ENCODE measurements at places on chromosomes 12 and 14. TPM values are rescaled to one million over a fixed set of nuclear protein-coding genes. Genes with fewer than 3 reads are reported as not detected.

The CCER1 gene
- total RNA-seq, result not detected

The PRKAG1 gene
- total RNA-seq, result 40.0 TPM

The REP15 gene
- total RNA-seq, result 0.12 TPM

The SLIRP gene
- total RNA-seq, result 401 TPM

The NUBPL gene
- 6.6 TPM for total RNA-seq

The WDR89 gene
- 10.8 TPM for total RNA-seq

The P2RX7 gene
- not detected for total RNA-seq

The RNF212B gene
- total RNA-seq, result not detected

The CLEC12A gene
- total RNA-seq, result not detected

The RNF41 gene
- 24.4 TPM for total RNA-seq

The TULP3 gene
- 20.3 TPM for total RNA-seq

The BEGAIN gene
- 11.8 TPM for total RNA-seq

The MYF5 gene
- total RNA-seq, result not detected

The LRIG3 gene
- 6.0 TPM for total RNA-seq

The RBM25 gene
- 57.5 TPM for total RNA-seq

The WNT1 gene
- total RNA-seq, result not detected

The SLC10A1 gene
- total RNA-seq, result not detected

The PTPN21 gene
- 6.0 TPM for total RNA-seq

The GZMH gene
- not detected for total RNA-seq

The KCNH3 gene
- 2.7 TPM for total RNA-seq

The AMN1 gene
- total RNA-seq, result 11.1 TPM

The KRT73 gene
- total RNA-seq, result not detected

The AICDA gene
- not detected for total RNA-seq

The CLEC7A gene
- not detected for total RNA-seq

The TSPAN19 gene
- 0.18 TPM for total RNA-seq

The DBX2 gene
- total RNA-seq, result not detected

The PIWIL1 gene
- not detected for total RNA-seq

The ADAMTS20 gene
- total RNA-seq, result not detected

The OAS3 gene
- 33.3 TPM for total RNA-seq

The FAM186B gene
- 0.16 TPM for total RNA-seq

The ANKRD9 gene
- total RNA-seq, result 14.9 TPM

The TXNDC16 gene
- 1.5 TPM for total RNA-seq

The PRKD1 gene
- total RNA-seq, result 2.6 TPM

Data from A549 treated with RU486 at 1 μM for 4 hours (cell line).